ENCODE measurements at places on chromosomes 5 and 9. TPM values are rescaled to one million over a fixed set of nuclear protein-coding genes. Genes with fewer than 3 reads are reported as not detected.
A peak's percentile ranks its signal among the peaks of the same experiment; 100 is the strongest.

- no peak for DNase-seq
Observed at GRCh38 chr9:90659650-90660364, 17.2 kb upstream of the DIRAS2 start.

GRCh38 chr5:69498384-69498783 is 5.8 kb downstream of the OCLN start:
- DNase-seq, result no peak

DNA sequence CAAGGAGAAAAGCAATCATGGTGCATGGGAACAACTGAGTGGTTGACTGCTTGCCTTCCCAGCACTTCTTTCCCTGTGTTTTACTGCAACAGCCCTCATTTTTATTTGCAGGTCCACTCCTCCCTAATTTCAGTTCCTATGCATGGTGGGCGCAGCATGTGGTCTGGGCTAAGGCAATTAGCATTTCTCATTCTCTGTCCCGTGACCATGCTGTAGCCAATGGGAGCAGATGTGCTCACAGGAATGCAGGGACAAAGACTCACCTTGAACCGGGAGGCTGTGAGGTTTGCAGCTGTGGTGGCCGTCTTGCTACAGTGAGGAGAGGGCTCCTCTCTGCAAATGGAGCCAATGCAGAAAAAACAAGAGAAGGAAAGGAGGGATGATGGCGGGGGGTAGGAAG is 315.5 kb downstream of the SLIT3 start:
- no peak for DNase-seq

GRCh38 chr9:113523421-113524141 is 60.1 kb downstream of the RGS3 start:
- DNase-seq, result peak; percentile 63

GRCh38 chr5:134878403-134878802 is 4.2 kb downstream of the TXNDC15 start:
- DNase-seq, result peak; percentile 34

DNA sequence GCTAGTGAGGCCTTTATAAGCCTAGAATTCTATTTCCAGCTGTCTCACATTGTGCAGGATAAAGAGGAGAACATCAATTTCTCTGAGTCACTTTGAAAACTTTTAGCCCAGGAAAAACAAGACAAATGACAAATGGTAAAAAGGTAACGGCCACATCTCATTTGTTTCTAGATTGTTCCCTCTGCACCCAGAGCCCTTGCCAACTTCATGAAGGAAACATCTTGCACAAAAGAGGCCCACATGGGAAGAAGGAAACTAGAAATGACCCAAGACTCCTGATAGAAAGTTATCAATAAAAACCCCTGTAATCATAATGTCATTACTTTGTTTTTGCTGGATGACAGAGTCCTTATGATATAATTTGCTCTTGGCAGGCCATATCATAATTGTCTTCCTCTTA is 5.3 kb downstream of the DPYSL3 start:
- no peak for DNase-seq

- DNase-seq, result no peak
Observed at GRCh38 chr9:133286523-133286922, 11.5 kb upstream of the ABO start.

- no peak for DNase-seq
Observed at GRCh38 chr9:136012651-136013050, 51.5 kb upstream of the UBAC1 start.

DNA sequence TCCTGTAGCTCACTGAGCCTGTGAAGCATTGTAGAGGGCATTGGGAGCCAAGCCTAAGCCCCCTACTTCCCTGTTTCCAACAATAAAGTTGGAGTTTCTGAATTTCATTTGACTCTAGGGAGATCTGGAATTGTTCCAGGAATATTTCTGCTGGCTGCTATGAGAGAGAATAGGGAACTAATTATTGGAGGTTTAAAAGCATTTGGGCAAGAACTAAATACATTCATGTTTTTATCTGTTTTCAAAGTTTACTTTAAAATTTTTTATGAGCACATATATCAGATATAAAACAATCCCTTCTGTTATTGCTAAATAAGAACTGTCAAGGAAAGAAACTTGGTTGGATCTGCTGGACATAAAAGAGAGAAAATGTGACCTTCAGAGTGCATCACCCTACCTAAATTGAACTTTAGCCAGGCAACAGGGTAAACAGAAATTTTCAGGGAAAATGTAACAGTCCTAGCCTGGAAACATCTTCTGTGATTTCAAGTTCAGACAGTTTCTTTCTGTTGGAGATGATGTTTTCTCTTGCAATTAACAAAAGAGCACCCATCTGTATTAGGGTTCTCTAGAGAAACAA is 19.3 kb upstream of the LECT2 start:
- DNase-seq, result no peak

DNA sequence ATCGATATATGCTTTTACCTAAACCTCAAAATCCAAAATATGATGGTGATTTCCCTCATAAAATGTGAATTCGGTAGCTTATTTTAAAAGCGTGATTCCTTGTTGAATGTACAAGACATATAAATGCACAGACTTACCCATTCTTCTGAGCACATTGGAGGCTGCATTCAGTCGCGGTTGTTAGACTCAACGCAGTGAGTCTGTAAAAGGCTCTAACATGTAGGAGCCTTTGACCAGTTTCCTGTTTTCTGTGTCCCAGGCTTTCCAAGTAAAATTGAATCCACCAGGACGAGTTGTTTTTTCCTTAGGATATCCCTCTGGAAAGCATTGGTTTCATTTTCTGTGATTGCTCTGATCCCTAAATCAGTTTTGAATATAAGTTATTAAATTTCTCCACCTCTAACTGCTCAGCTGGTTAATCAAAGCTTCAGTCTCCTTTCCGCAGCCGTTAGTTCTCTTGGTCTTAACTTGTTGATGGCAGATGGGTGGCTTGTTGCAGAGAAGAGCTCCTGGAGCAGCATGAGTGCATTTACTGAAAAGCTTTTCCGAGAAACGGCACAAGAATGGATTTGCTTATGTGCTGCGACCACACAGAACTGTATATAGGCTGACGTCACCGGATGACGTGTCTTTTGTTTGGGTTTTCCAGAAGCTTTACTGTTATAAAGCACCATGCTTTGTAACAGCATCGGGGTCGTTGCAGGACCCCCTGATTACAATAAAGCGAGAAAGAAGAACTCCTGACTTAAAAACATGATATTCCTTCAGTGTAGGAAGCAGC is at the start of gene LRRTM2:
TSS of gene LRRTM2 (minus strand) at position 565 of the 781 bp plus-strand sequence. CDS start at position 141, 424 bp downstream.
- DNase-seq, result no peak

GABRA6 gene
- not detected for total RNA-seq

XPA gene
- total RNA-seq, result 7.0 TPM

GKAP1 gene
- total RNA-seq, result 3.7 TPM

HAUS6 gene
- 11.8 TPM for total RNA-seq

Data from colonic mucosa (tissue), 4 donors.